WTC11 (cell line): ENCODE measurements at places on chromosomes 2 and 18.

- no peak for DNase-seq
These were observed 274.6 kb downstream of the CDH20 start for GRCh38 chr18:61607867-61608266.

GRCh38 chr18:8298186-8298585 is 311.1 kb upstream of the RAB12 start:
- no peak for DNase-seq

- no peak for DNase-seq
These were observed 568.1 kb upstream of the CRIM1 start for GRCh38 chr2:35787302-35788031.

GRCh38 chr2:237466211-237466610 is 20.8 kb upstream of the MLPH start:
- DNase-seq, result no peak

DNA sequence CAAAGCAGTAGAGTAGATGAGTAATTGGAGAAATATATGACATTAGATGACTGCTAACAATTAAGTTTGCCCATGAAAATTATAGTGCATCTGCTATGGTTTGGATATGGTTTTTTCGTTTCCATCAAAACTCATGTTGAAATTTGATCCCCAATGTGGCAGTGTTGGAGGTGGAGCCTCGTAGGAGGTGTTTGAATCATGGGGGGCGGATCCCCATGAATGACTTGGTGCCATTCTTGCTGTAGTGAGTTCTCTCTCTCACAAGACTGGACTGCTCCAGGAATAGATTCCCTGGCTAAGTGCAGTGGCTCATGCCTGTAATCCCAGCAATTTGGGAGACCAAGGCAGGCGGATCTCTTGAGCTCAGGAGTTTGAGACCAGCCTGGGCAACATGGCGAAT is 9.7 kb upstream of the CUL3 start:
- no peak for DNase-seq

DNA sequence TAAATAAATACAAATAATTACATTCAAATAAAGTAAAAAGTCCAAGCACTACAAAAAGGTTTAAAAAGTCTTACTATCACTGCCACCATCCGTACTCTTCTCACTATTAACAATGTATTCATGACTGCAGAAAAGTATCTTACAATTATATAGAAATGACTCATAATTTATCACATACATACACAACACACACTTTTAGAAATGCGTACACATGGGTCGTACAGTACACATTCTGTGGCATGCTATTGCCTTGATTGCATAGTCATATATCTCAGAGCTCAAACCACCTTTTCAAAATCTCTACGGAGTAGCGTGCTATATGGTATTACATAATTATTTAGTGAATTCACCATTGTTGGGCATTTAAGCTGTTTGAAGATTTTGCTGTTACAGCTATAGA is 41.6 kb upstream of the ANXA4 start:
- no peak for DNase-seq

GRCh38 chr2:52613064-52613463 is 1154.5 kb upstream of the CHAC2 start:
- DNase-seq, result peak; percentile 24

DNA sequence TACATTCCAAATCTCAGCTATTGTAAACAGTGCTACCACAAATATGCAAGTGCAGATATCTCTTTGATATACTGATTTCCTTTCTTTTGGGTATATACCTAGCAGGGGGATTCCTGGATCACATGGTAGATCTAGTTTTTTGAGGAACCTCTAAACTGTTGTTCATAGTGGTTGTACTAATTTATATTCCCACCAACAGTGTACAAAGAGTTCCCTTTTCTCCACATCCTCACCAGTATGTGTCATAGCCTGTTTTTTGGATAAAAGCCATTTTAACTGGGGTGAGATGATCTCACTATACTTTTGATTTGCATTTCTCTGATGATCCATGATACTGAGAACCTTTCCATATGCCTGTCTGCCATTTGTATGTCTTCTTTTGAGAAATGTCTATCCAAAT is 6.3 kb upstream of the CCNT2 start:
- DNase-seq, result no peak

- no peak for DNase-seq
These were observed 282.5 kb upstream of the CWC22 start for GRCh38 chr2:180289627-180290026.

GRCh38 chr2:21837168-21837960 is 713.6 kb downstream of the TDRD15 start:
- DNase-seq, result no peak

- DNase-seq, result peak; percentile 38
These were observed 29.7 kb downstream of the DNMT3A start for GRCh38 chr2:25311865-25312575.

- DNase-seq, result no peak
These were observed 306.9 kb downstream of the CPS1 start for GRCh38 chr2:210863283-210863682.

- no peak for DNase-seq
These were observed 135.2 kb upstream of the HAAO start for GRCh38 chr2:42927334-42928160.

DNA sequence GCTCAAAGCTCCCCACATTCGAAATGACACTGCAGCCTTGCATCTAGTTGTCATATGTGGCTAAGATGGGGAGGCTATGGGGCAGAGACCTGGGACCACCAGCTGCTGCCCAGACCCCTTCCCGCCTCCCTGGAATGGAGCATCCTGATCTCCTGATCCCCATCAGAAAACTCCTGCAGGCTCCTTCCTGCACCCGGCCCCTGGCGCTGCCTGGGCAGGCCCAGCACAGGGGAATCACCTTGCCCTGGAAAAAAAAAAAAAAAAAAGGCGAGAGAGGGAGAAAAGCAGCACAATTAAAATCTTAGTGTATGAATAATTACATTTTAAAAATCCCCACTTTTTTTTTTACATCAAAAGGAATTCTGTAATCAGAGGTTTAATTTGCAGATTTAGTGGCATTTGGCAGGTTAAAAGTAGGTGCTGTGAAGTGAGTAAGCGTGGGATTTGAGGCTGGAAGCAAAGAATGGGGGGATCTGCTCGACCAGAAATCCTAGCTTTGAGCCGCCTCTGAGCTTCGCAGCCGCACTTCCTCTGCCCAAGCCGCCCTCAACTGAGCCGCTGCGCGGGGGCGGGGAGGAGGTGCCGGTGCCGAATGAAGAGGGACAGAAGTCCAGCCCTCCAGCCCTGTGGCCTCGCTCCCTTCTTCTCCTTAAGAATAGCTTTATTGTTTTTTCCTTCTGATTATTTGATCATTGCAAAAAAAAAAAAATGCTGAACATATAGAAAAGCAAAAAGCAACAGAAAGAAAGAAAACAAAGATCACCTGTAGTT is 30.0 kb downstream of the THNSL2 start:
- peak; percentile 67 for DNase-seq

- DNase-seq, result no peak
These were observed 223.6 kb downstream of the C1D start for GRCh38 chr2:67839242-67839641.

DNA sequence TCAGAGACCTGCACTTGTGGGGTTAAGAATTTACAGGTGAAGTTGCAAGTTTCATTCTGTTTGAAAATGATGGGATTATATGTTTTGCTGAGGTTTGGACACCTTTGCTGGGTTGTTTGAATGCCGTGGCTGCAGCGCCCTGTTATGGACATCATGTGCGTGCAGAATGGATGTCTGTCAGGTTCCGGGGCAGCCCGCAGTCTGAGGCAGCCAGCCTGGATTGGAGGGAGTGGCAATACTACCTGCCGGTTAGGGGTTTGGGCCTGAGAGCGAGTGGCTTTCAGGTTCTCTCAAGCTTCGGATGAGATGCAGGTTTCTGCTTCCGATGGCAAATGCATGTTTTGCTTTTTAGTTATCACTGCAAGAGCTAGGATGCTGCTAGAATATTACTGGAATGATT is 1.1 kb downstream of the CASP8 start:
- no peak for DNase-seq

GRCh38 chr2:12950174-12950573 is 233.4 kb downstream of the TRIB2 start:
- no peak for DNase-seq

- no peak for DNase-seq
These were observed 91.4 kb upstream of the OTOS start for GRCh38 chr2:240231838-240232244.

DNA sequence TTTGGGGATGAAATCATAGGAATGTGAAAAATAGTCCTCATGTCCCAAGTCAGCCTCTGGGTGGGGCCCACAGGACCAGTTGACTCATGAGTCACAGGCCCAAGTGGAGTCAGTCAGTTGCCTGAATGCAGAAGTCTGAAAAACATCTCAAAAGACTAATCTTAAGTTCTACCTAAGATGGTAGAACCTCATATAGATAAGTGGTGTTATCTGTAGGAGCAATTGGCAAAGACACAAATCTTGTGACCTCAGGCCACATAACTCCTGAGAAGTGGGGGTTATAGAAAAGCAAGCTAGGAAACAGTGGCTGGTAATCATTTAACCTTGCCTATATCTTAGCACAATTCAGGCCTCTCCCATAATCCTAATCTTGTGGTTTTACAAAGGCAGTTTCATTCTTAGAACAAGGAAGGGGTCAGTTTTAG is 257.1 kb upstream of the SPOPL start:
- DNase-seq, result no peak

DNA sequence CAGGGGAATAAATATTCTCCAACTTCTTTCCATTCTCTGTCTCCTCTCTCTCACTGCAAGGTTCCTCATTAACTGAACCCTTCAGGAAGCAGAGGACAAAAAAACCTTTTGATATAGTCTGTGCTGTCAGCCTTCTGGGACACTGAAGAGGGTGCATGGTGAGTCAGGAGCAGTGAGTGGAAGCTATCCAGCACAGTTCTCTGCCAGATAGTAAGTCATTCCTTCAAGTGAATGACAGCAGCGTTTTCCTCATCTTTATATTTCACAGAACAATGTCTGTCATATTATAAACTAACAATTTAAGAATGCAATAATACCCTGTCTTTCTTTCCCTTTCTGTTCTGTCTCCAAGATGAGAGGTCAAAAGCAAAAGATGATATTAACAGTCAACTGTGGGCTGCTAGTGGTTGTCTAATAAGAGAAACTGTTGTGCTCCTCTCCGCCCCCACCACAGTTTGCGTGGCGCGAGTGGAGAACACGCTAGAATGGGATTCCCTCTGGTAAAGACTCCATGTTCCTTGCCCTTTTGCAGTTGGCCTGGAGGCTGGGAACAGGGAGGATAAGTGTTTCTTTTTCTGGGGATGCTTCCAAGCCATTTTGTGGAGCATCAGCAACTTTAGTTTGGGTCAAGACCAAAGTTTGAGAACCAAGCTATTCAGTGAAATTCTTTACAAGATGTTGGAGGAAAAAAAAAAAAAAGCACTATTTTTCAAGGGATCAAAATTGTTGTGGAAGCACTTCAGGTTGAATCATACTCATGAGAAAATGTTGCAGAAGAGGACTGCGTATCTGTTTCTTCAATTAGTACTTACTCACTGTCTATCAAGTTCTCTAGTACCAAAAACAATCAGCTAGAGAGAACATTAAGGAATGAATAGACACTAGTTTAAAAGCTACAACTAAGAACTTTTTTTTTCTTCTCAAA is 430.2 kb downstream of the SETBP1 start:
- no peak for DNase-seq

DNA sequence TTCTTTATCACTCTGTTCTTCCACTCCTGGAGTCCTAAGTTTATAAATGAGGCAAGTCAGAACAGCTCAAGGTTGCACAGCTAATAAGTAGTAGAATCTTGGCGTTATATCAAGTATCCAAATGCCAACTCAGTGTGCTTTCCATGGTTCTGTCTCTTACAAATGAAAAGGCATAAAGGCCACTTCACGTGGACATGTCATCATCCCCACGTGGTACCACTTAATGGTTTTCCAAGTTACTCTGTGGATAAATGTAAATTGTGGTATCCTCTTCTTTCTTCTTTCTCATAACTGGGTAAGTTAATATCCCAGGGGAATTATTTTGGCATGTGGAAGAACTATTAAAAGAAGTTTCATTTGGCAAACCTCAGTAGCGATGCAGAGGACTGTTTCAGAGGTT is 131.5 kb upstream of the L3MBTL4 start:
- DNase-seq, result no peak

- DNase-seq, result no peak
These were observed 94.3 kb downstream of the HDAC4 start for GRCh38 chr2:239306274-239307220.

- DNase-seq, result no peak
These were observed 39.4 kb upstream of the CTDP1 start for GRCh38 chr18:79640064-79640672.

- DNase-seq, result no peak
These were observed 282.7 kb downstream of the PARD3B start for GRCh38 chr2:204827701-204828590.

GRCh38 chr2:238865015-238865719 is 17.3 kb downstream of the TWIST2 start:
- no peak for DNase-seq

DNA sequence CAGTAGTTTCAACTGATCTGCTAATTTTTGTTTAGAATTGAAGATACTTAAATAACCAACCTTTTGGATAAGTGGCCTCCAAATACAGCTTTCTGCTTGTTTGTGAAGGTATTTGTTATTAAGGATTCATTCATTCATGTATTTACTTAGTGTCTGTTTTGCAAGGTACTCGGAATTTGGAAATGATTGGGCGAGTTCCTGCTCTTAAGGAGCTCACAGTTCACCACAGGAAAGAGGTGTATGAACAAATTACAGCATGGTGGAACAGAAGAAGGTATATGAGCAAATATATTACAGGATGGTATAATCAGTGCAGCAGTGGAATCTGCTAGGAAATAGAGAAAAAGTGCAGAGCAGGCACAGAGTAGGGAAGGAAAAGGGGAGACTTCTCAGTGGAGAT is 4.5 kb downstream of the ACSL3 start:
- no peak for DNase-seq

DNA sequence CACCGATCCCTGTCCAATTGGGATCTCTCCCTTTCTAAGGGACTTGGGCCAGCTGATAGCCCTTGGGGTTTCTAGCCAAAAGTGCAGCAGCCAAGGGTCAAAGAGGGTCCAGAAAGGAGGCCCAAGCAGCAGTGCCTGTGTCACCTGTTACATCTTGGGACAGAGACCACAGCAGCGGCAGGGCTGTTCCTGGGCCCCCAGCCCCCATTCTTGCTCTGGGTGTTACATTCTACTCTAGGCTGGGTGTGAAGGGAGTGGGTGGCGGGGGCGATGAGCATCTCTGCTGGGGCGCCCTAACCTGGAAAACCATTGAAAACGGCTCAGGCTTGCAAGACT is 1.2 kb downstream of the PAX3 start:
- no peak for DNase-seq
